ENCODE measurements at places on chromosomes 16 and 17.

DNA sequence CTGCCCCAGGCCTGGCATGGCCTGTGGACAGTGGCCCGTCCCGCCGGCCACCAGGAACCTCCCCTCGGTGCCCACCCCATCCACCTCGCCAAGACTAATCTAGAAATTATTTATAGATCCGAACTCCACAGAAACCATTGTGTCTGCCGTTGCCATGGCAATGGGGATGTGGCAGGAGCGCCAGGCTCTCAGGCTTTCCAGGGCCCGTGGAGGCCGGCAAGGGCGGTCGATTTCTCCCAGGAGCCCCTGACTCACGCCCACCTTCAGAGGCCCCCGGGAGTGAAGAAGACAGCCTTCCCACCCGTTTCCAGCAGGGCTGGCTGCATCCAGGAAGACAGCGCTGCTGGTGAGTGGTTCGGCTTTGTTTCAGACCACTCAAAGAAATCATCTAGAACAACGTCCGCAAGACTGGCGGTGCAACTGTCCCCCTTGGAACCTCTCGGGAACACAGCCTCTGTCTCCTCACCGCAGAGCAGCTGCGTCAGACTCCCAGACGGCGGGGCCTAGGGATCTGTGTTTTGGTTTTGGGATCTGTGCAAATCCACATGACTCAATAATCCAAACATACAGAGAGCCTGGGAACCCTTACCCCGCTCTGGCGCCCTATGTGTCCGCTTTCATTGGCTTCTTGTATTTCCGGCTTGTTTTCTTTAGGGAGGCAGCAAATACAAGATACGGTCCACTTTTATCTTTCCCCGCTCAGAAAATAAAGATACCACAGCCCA is 48.5 kb upstream of the ZCCHC14 start:
- DNase-seq, result no peak

GRCh38 chr17:40615068-40615840 is 32.4 kb downstream of the SMARCE1 start:
- peak; percentile 87 for DNase-seq

DNA sequence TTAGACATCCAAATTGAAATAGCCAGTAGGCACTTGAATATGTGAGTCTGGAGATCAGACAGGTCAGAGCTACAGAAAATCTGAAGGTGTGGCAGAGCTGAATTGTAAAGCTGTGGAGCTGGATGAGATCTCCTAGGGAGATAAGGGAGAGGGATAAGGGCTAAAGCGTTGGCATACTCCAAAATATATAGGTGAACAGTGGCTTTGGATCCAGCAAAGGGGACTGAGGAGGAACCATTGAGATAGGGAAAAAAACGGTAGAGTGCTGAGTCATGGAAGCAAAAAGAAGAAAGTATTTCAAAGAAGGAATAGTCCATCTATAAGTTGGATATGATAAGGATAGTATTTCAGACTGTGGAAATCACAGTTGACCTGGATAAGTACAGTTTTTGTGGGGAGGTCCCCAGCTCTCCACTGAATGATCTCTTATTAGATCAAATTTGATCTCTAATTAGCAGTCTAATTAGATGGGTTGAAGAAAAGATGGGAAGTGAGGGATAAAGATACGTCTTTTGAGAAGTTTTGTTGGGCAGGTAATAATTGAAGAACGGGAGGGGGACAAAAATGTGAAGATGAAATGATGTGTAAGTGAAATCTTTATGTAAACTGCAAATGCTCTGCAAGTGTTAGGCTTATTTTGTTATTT is 587 bp upstream of the DBF4B start:
- no peak for DNase-seq

DNA sequence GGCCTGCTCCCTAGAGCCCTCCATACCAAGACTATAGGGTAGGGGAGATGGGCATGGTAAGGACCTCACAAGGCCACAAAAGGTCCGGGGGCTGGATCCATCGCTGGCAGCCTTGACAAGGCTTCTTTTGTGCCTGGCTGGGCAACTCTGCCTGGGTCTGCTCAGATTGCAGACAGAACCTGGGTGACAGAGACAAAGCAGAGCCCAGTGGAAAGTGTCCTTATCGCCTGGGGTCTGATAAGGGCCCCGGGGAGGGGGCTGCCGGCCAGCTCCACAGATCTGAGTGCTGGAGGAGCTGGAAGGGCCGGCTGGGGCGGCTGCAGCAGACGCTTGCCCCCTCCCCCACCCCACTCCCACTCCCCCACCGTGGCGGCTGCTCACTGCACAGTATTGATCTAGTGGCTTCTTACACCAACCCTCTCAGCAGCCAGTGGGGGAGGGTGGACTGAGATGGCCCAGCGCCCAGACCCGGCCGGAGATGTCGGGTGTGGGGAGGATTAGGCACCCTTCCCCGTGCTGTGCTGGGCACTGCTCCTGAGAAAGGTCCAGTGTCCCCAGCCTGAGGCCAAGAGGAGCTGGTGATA is 7.2 kb downstream of the MMP15 start:
- DNase-seq, result no peak

- no peak for DNase-seq
Measured at GRCh38 chr16:71421911-71422310, 19.9 kb downstream of the TLE7 start.

GRCh38 chr17:75087558-75088453 is at the start of gene SLC16A5:
Gene SLC16A5, plus strand, starts transcription at chr17:75087954. Its CDS starts 5,683 bp downstream, at chr17:75093637.
- DNase-seq, result peak; percentile 97

GRCh38 chr17:45951403-45951802 is 47.6 kb upstream of the STH start:
- DNase-seq, result no peak

GRCh38 chr17:79231766-79232287 is 157.2 kb downstream of the ENGASE start:
- no peak for DNase-seq

DNA sequence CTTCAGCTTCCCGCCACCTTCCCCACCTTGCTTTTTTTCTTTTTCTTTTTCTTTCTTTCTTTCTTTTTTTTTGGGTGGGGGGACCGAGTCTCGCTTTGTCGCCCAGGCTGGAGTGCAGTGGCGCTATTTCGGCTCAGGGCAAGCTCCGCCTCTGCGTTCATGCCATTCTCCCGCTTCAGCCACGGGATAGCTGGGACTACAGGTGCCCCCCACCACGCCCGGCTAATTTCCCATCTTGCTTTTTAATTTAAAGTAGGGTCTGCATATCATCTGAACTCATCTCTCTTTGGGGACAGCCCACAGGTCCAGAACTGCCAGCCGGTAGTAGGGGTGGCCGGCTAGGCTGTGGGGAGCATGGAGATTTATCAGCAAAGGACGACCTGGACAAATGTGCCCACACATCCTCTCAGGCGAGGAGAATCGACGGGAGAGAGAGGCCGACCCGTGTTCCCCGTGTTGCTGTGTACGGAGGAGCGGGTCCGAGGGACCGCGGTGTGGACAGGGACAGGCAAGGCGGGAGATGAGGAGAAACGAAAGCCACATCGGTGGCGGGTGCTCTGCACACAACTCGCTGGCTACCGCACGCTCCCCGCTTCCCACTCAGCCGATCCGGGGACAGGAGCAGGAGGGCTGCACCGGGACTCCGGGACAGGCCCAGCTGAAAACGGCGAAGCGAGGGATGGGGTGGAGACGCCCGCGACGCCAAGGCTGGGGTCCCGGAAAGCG is 2.4 kb downstream of the MT1M start:
- no peak for DNase-seq

GRCh38 chr17:32970281-32970680 is 21.4 kb upstream of the SPACA3 start:
- no peak for DNase-seq

DNA sequence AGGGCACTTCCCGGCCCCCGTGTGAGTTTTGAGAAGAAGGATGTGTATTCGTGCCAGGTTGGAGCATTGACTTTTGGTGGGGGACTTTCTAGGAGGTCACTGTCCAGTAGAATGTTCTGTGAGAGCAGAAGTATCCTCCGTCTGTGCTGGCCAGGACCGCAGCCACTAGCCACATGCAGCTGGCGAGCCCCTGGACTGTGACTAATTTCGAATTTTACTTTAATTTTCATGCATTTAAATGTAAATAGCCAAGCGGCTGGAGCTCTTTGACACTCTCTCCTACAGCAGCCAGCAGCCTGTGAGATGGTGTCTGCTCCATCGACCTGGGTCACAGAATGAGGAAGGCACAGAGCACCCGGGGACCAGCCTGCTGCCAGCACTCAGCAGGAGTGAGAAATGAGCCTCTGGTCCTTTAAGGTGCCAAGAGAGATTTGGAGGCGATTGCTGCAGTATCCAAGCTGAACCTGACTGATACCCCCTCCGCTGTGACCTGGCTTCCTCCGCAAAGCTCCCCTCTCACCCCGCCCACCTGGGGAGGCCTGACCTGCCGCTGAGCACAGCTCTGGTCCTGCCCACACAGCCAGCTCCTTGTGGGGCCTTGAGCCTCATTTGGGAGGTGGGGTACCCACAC is 7.8 kb downstream of the ATP2A3 start:
- no peak for DNase-seq

GRCh38 chr17:1553354-1554266 is 9.0 kb downstream of the PITPNA start:
- no peak for DNase-seq

- peak; percentile 57 for DNase-seq
Measured at GRCh38 chr17:80441133-80441578, 26.2 kb downstream of the ENDOV start.

- DNase-seq, result no peak
Measured at GRCh38 chr17:32518646-32519227, 31.9 kb downstream of the CDK5R1 start.

DNA sequence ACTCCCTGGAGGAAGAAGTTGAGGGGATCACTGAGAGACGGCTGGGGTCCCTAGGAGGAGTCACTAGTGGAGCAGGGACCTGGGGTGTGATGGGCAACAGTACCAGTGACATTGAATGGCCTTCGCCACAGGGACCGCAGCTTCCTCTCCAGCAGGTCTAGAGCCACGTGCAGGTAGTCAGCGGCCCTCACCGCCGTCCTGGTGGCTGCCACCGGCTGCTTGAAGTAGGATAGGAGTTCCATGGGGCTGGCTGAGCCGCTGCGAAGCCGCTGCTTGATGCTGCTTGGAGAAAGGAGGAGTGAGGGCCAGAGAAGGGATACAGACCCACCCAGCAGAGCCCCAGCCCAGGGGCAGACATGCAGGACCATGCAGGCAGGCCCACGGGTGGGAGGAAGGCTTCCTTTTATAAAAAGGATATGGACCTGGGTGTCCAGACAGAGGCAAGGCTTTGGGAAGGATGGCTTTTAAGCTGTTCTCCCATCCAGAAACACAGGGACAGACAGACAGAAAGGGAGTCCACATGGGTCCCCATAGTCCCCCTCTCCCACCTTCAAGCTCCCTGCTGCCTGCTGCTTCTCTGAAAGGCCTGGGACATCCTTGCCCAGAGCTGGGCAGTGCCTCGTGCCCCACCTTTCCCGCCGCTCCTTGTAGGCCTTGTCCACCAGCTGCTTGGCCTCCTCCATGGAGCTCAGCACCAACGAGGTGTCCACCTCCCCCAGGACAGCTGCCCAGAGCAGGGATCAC is 827 bp downstream of the MPO start:
- no peak for DNase-seq

GRCh38 chr17:66548659-66549310 is 246.4 kb downstream of the PRKCA start:
- no peak for DNase-seq

GRCh38 chr16:22070361-22071330 is 21.7 kb upstream of the VWA3A start:
- no peak for DNase-seq

- DNase-seq, result no peak
Measured at GRCh38 chr17:74725111-74725510, 11.9 kb upstream of the RAB37 start.

- DNase-seq, result no peak
Measured at GRCh38 chr16:20181949-20182348, 108.3 kb upstream of the GPR139 start.

DNA sequence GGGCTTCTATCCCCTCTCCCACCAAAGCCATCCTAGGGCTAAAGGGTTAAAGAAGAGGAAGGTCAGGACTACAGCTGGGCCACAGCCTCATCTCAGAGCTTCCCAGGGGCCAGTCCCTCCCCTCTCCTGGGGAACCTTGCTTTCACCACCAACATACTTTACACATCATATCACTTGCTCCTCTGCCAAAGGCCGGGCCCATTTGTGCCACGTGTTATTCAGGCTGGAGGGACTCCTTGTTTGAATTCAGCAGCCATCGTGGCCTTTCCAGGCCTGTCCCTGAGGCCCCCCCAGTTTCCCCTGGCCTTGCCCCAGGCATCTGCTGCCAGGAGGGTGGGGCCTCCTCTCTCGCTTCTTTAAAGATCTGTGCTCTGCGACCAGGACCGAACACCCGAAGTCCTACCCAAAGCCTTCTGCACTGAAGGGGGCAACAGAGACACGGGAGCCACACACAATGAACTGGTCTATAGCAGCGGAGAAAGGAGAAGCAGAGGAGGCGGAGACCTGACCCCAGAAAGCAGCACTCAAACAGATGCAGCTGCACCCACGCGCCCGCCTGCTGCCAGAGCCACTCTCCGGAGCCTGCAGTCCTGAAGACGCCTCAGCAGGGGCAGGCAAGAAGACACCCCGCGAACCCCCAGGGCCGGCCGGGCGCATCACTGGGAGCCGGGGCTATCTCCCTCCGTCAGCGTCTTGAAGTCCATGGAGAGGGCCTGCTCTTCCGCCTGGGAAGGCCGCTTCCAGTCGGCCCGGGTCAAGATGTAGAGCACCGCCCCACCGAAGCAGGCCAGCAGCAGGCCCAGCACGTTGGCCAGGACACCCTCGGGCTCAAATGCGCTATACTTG is 12.1 kb downstream of the CYB561 start:
- DNase-seq, result peak; percentile 79

DNA sequence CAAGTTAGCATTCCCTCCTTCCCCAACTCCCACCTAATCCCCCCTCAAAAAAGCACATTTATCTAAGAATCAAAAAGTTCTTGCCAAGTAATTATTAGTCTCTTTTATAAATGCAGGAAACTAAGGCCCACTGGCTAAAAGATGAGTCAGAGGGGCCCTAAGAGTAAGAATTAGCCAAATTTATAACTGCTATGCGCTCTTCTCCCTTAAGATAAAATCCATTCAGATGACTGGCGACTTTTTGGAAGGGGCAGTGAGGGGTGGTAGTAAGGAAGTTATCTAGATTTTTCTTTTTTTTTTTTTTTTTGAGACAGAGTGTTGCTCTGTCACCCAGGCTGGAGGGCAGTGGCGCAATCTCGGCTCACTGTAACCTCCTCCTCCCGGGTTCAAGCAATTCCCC is 17.1 kb downstream of the ZNF652 start:
- no peak for DNase-seq

DNA sequence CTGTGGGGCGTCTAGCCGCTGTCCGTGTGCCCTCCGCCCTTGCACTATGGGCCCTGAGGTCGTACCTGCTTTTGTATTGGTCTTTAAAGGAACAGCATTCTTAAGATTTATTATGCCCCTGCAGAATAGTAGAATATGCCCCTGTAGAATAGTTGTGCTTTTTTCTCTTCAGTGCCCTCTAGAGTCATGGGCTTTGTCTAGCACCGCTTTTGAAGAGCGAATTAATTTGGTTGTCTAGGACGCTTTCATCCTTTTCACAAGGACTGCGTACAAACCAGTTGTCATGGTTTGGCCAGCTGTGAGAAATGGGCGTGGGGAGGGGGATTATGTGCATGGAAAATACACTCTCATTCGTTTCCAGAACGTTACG is 621 bp downstream of the CEP95 start:
- peak; percentile 65 for DNase-seq

All from HTR-8/SVneo (cell line).